NCI-H2081 (cell line): ENCODE measurements at places on chromosomes 3 and 15.

- DNase-seq = no peak
Observed at GRCh38 chr15:79570004-79570403, 137.9 kb downstream of the MINAR1 start.

- DNase-seq = no peak
Observed at GRCh38 chr15:81225161-81225671, 28.5 kb downstream of the IL16 start.

DNA sequence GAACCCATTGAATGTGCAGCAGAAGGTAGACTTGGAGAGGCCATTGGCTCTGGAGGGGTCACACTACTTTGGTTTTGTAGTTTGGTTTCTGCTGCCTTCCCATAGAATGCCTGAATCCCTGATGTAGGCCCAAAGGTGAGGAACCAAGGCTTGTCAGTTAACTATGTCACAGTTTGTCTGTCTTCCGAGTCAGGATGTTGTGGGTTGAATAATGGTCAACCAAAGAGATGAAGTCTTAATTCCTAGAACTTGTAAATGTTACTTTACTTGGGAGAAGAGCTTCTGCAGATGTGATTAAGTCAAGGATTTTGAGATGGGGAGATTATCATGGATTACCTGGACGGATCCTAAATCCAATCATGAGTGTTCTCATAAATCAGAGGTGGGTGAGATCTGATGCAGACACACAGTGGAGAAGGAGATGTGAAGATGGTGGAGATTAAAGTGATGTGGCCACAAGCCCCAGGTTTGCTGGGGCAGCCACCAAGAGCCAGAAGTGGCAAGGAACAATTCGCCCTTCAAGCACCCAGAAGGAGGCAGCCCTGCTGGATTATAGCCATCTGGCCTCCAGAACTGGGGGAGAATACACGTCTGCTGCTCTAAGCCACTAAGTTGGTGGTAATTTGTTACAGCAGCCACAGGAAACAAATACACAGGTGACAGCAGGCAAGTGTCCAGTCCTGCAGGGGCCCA is 2.3 kb upstream of the CCR8 start:
- no peak for DNase-seq

GRCh38 chr15:60972301-60972700 is 256.8 kb downstream of the RORA start:
- no peak for DNase-seq

DNA sequence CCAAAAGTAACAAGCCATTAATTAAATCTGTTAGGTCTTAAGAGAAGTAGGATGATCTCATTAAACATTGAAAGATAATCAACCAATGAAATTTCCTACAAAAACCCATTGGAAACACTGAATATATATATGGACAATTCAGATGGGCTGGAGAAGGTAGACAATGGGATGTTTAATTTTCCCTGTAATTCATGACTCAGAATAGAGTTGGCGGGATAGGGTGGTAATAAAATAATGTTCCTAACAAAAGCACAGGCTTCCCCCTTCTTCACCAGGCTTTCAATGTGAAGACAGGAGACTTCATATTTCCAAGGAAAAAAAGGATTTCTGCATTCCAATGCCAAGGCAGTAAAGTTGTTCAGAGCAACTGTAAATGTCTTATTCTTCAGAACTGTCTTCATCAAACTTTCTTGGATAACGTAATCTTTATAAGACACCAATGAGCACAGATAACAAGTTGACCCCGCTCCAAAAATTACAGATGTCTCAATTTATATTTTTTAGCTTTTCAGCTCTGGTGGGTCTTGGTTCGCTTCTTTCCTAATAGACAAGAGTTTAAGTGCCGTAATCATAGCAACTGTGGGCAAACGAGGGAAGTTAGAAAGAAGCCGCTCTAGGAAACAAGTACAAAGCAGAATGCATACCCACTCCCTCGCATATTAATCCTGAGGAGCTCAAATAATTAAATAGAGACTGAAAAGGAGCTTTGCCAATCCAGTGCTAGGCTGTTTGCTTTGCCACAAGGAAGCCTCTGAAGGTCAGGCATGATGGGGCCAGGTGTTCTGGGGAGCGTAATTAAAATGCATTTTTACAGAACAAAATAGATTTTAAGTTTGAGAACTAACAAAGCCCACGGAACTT is 377.0 kb downstream of the FOXP1 start:
- no peak for DNase-seq

DNA sequence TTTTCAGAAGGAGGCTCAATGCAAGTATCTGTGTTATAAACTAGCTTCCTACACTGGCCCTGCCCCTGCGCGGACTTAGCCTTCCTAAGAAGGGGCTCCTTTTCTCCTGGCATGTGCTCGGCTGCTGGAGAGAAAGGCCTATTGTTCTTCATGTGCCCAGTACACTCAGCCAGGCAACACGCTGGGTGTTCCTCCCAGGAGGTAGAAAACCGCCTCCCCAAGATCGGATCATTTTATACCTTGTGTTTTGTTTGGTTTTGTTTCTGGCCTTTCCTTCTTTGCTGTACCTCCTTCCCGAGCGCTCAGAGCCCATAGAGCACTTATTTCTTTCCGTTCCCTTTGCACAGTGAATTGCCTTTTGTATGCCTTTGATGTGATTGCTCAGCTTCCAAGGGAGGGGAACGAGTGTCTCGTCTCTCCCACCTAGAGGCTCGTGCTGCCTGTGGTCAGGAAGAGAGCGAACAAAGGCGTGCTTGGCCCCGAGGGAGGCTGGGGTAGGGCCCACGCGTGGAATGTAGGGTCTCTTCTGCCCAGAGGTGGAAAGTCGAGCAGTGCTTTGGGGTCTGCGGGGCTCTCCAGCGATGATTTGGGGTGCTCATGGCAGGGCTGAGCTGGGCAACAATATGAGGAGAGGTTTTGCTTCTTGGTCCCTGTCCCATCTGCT is 30.0 kb downstream of the CCNL1 start:
- peak; percentile 53 for DNase-seq

DNA sequence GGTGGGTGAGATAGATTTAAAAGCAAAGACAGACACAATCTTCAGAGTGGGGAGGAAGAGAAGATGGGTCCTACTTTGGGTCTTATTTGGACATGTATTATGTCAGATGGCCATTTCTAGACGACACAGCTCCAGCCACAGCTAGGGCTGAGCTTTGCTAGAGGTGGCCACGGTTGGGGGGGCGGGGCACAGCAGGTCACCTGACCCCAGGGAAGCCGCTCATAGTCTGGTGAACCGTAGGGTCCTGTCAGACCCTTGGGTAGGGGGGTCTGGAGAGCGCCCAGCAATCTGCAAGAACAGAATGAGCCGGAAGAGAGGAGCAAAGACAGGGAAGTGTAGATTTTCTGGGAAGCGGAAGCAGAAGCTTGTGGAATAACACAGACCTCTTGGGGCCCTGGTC is 6.6 kb downstream of the EPB42 start:
- no peak for DNase-seq

- DNase-seq = no peak
Observed at GRCh38 chr3:107106316-107106715, 270.9 kb upstream of the CCDC54 start.

DNA sequence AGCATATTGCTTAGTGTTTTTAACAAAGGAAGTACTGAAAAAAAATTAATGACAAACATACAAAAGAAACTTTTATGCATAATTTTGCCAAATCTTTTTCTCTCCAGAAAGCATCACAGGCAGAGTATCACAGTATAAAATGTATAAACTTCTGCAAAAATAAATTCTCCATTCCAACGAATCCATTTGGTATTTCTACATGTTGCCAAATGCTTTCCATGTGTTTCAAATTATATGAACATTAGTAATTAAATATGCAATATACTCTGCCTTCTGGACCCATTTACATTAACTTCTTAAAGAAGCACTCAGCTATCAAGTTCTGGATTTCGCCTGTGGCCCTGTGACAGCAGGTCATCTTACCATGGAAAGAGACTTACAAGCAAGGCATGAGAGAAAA is 189.1 kb upstream of the ALCAM start:
- DNase-seq = no peak

DNA sequence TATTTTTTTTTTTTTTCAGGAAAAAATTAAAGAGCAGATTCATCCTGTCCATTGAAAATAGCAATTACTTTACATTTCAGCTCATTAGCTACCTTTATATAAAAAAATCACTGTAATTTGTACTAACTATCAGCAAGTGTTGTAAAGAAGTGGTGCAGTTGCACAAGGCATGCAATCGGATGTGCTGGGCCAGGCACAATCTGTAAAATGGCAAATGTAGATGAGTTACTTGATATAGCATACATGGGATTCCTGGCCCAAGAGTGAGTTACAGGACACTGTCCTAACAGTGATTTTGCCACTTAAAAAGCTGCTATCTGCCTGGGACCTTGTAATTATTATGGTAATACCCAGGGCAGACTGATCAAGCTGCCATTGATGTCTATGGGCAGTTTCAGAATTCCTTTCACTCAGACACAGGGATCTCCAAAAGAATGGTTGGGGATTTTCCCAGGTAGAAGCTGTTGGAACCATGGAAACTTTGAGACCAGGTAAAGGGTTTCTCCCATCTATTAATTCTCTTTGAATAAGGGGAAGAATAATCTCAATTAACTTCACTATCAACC is 182.2 kb upstream of the ICE2 start:
- DNase-seq = no peak

GRCh38 chr3:11764931-11765363 is 81.7 kb downstream of the TAMM41 start:
- DNase-seq = no peak

DNA sequence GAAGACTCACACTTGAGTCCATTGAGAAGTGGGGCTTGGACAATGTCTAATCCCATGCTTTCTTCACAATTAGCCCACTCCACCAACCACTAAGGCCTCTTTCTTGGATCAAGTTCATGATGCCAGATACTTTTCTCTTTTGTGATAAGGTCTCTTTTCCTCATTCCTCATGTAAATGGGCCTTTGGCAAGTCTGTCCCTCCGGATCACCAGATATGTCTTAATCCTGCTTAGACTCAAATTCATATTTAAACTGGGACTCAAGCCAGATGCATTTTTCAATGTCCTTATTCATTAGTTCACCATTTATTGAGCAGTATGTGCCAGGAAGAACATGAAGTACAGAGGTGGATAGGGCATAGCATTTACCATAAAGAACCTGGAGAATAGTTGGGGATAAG is 671.1 kb downstream of the TBL1XR1 start:
- DNase-seq = no peak
